Melanocyte of skin (primary cell): ENCODE measurements at places on chromosomes 5 and 9. TPM values are rescaled to one million over a fixed set of nuclear protein-coding genes. Genes with fewer than 3 reads are reported as not detected.

Gene FBP1
- not detected in 2 replicates for total RNA-seq

Gene OCLN
- total RNA-seq, result 0.34 and 1.1 TPM in 2 replicates

Gene UBE2D2
- total RNA-seq, result 67.6 and 79.4 TPM in 2 replicates

Gene NINJ1
- total RNA-seq, result 73.6 and 77.3 TPM in 2 replicates

Gene TAF1L
- total RNA-seq, result under 0.01 TPM in 2 replicates

Gene SHISAL2B
- not detected in 2 replicates for total RNA-seq

Gene MSX2
- 1.3 and 1.4 TPM in 2 replicates for total RNA-seq

Gene SLC34A1
- under 0.01 and 0.15 TPM in 2 replicates for total RNA-seq

Gene IL4
- total RNA-seq, result not detected in 2 replicates

Gene C5orf46
- total RNA-seq, result not detected in 2 replicates

Gene INSL4
- under 0.01 and 0.34 TPM in 2 replicates for total RNA-seq
